ENCODE measurements at places on chromosomes 6 and 20.

DNA sequence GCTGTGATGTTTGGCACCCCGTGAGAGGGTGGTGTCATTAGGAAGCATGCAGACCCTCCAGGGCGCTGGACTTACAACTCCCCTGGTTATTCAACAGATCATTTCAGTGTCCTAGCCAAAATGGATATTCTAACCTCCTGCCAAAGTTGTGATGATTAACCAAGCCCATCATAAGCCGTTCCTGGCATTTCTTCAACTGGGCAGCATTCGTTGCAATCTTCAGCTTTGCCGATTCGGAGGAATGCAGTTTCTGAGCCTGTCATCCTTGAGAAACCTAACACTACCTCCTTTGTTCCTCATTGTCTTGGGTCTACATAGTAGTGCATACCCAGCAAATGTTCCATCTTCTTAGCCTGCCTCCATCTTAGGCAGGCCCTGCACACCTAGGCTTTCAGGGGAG, 79.2 kb upstream of the MAP3K4 start:
- no peak for DNase-seq

- DNase-seq: no peak
Observed at GRCh38 chr6:151514000-151514730, 20.3 kb downstream of the CCDC170 start.

DNA sequence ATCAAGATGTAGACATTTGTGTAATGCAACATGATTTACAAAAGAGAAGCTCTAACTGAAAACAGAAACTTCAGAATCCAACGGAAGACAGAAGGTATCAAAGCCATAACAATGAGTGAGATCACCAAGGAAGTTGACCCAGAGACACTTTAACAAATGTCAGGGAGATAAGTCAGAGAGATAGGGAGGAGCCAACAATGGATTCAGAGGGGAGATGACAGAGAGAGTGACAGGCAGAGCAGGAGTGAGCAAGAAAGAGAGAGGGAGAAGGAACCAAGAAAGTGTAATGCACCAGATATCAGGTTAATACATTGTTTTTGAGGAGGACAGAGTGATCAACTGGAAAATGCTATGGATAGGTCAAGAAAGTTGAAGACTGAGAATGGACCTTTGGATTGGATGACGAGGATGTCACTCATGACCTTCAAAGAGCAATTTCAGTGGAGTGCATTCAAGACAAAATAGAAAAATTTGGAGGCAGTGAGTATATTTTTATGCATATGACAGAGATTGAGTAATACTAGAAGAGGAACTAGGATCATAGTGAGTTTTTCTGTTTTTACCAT, 86.6 kb downstream of the TRDN start:
- DNase-seq: no peak

GRCh38 chr20:53639647-53640440, 46.2 kb upstream of the ZNF217 start:
- DNase-seq: no peak

DNA sequence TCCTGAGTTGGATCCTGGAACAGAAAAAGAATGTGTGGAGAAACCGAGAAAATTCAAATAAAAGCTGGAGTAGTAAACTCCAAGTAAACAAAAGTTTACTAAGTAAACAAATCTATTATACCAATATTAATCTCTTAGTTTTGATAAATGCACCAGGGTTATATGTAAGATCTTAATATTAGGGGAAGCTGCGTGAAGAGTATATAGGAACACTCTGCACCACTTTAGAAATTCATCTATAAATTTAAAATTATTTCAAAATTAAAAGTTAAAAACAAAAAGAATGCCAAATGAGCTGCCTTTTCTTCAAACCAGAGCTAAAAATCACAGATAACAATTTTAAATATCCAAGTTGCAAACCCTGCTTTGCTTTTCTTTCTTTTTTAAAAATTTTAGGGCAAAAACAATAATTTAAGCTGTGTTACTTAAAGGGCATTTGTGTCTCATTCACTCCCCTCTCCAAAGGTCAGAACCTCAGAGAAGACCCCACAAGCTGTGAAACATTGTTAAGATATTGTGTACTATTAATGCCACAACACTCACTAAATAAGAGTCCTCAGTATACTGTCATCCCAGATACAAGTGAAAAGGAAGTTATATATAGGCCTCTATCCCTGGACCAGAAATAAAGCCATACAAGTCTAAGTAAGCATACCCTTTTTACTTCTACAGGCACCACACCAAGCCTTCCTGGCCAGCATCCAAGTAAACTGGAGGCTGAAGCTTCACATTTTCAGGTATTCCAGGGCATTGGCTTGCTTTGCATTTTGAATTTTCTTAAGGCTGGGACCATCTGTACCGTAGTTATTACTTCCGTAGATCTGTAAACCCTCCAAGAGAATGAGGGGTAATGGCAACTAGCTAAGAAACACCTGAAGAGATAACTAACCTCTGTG, 7.0 kb downstream of the DNAAF9 start:
- DNase-seq: no peak

- DNase-seq: no peak
Observed at GRCh38 chr6:76779068-76779467, 684.2 kb downstream of the HTR1B start.

DNA sequence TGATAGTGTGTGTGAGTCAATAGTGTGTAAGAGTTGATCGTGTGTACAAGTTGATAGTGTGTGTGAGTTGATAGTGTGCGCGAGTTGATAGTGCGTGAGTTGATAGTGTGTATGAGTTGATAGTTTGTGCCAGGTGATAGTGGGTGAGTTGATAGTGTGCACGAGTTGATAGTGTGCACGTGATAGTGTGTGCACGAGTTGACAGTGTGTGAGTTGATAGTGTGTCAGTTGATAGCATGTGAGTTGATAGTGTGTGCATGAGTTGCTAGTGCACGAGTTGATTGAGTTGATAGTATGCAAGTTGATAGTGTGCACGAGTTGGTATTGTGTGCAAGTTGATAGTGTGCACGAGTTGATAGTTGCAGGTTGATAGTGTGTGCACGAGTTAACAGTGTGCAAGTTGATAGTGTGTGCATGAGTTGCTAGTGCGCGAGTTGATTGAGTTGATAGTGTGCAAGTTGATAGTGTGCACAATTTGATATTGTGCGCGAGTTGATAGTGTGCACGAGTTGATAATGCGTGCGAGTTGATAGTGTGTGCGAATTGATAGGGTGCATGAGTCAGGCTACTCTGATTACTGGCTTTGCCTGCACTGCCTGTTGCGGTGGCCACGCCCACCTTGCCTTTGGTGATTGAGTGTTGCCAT, 35.8 kb upstream of the IYD start:
- DNase-seq: no peak

GRCh38 chr20:1803061-1803931, 91.9 kb upstream of the SIRPA start:
- DNase-seq: peak; percentile 39

DNA sequence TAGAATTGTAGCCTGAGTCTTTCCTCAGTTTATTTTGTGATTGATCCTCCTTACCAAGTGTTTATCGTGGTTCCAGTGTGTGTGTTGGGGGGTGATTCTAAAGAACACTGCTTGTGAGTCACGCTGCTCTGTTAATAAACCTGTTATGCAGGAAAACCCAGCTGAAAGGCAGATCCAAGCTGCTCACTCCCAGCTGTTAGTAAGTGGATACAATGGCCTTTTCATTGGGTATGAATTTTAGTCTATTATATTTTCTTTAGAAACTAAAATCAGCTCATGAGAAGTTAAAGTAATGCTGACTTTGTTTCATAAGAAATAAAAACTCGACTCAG, 12.2 kb upstream of the DSTN start:
- DNase-seq: peak; percentile 48

DNA sequence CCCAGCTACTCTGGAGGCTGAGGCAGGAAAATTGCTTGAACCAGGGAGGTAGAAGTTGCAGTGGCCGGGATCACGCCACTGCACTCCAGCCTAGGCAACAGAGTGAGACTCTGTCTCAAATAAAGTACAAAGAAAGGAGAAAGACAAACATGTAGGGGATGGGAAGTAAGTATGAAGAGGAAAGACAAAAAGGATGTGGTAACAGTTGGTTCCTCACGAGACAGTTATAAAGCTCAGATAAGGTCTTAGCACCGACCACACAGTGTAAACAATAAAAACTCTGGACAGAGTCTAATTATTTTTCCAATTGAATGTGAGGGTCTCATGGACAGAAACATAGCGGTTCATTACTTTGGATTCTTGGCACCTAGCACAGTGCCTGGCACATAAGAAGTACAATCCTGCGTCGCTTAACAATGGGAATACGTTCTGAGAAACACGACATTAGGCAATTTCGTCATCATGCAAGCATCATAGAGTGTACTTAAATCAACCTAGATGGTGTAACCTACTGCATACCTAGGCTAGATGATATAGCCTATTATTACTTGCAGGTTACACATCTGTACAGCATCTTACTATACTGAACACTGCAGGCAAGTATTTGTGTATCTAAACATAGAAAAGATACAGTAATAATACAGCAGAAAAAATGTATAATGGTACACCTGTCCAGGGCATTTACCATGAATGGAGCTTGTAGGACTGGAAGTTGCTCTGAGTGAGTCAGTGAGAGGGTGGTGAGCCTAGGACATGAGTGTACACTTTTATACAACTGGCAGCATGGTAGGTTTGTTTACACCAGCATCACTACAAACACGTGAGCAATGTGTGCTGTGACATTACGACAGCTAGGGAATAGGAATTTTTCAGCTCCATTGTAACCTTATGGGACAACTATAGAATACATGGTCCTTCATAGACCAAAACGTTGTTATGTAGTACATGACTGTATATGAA, 38.2 kb downstream of the MBOAT1 start:
- DNase-seq: no peak

DNA sequence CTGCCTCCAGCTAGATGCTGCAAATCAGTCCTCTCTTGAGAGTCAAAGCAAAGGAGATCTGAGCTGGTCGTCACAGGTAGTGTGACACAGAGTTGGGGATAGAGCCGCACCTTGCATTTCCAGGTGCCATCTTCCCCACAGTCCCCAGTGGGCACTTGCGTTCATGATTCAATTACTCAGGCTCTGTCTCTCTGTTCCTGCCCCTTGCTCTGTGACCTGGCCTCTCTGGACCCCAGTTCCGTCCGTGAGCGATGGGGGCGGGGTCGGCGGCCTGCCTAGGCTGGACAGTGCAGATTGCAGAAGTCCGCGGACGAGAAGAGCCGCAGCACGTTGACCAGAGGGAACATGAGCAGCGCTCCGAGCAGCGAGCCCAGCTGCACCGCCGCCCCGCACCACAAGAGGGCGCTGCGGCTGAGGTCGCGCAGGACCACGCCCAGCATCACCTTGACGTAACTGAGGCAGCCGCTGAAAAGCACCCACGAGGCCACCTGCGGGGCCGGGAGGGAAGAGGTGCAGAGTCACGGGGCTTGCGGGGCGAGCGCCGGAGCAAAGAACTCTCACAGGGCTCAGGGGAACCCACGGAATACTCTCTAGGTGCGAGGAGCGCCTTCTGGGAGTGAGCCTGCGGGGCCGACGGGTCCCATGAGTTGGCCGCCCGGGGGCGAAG, 7.4 kb downstream of the SLC52A3 start:
- DNase-seq: peak; percentile 2

- no peak for DNase-seq
Observed at GRCh38 chr20:46013322-46013828, 4.7 kb downstream of the MMP9 start.

- no peak for DNase-seq
Observed at GRCh38 chr6:156513504-156513903, 263.7 kb upstream of the ARID1B start.

DNA sequence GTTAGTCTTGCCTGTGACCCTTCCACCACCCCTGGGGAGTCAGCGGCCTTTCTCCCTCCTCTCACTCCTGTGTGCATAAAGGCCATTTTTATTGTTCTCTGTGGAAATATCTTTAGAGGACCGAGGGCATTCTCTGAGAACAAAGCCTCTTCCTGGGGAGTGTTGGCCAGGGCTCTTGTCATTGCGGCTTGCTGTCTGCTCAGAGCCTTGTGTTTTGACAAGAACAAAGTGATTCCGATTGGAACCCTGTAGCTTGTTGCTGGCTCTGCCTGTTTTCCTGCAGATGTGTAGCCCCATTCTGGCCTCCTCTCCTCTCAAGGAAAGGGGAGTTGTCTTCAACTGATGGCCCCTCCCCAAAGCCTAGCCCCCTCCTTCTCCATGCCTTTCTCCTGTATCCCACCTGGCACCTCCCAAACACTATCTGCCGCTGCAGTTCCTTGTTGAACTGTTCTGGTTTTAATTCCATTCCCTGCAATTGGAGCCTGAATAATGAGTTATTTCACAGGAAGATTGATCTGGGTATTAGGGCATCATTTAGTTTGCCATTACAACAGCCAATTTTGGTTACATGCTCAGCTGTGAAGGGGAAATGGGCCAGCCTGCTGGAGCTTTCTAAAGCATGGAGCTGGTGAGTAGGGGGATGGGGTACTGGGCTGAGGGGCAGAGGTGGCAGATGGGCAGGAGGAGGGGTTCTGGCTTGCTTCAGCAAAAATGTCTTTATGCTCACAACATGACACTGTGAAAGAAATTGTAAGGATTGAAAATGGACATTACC, 252.5 kb downstream of the LRFN2 start:
- DNase-seq: no peak

DNA sequence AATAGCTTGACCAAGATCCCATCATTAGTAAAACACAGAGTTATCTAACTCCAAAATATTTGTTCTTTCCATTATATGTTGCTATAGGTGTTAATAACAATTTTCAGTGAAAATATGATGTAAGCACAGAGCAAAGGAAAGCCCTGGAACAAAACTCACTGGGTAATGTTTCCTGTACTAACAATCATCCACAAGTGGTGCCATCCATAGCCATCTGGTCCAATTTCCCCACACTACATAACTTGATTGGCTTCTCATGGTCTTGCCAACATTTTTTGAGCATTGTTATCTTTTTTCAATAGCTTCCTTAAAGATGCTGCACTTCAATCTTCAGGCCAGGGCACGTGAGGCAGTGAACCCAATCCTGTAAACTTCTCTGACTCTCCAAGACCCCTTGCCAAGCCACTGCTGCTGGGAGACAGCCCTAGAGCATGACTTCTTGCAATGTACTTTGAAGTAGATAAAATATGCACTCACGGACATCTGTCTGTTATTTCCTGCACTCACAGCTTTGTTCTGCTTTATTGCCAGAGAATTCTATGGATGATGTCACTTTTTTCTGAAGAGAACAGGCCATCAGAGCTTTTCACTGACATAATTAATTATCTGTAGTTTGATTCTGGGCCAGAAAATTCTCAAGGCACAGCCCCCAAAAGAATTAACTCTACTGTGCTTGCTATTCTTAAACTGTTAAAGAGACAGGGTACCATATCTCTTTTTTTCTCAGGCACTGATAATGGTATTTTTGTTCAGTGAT, 97.5 kb upstream of the TMEM30A start:
- peak; percentile 57 for DNase-seq

DNA sequence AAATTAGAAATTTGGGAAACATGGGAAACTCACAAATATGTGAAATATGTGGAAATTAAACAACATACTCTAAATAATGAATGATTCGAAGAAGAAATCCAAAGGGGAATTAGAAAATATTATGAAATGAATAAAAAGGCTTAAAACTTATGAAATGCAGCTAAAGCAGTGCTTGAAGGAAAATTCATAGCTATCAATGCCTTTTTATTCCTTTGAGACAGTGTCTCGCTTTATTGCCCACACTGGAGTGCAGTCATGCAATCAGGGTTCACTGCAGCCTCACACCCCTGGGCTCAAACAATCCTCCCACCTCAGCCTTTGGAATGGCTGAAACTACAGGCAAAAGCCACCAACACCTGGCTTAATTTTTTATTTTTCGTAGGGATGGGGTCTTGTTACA, 7.9 kb upstream of the TGIF2 start:
- DNase-seq: no peak

Measured in fibroblast of skin of scalp (primary cell).